ENCODE measurements at places on chromosomes 5 and 9.

- no peak for DNase-seq
Observed at GRCh38 chr9:114359801-114360200, 28.0 kb downstream of the AKNA start.

DNA sequence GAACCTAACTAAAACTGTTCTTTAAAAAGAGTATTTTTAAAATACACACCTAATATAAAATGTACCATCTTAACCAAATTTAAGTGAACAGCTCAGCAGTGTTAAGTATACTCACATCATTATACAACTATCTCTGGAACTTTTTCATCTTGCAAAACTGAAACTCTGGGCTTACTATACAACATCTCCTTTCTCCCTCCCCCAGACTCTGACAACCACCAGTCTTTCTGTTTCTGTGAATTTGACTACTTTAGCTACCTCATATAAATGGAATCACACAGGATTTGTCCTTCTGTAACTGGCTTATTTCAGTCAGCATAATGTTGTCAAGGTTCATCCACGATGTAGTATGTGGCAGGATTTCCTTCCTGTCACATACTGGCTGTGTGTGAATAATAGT is 93.5 kb downstream of the FOXD1 start:
- no peak for DNase-seq

DNA sequence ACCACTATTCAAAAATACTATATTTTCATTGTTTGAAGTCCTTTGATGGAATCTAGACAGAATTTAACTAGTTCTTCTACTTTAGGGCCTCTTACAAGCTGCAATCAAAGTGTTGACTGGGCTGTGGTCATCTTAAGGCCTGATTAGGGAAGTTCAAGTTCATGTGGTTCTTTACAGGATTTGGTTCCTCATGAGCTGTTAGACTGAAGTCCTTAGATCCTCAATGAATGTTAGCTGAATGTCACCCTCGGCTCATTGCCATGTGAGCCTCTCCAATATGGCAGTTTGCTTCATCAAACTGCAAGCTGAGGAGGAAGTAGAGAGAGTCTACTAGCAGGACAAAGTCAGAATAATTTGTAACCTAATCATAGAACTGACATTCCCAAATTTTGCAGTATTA is 135.1 kb downstream of the CSNK1G3 start:
- DNase-seq, result no peak

DNA sequence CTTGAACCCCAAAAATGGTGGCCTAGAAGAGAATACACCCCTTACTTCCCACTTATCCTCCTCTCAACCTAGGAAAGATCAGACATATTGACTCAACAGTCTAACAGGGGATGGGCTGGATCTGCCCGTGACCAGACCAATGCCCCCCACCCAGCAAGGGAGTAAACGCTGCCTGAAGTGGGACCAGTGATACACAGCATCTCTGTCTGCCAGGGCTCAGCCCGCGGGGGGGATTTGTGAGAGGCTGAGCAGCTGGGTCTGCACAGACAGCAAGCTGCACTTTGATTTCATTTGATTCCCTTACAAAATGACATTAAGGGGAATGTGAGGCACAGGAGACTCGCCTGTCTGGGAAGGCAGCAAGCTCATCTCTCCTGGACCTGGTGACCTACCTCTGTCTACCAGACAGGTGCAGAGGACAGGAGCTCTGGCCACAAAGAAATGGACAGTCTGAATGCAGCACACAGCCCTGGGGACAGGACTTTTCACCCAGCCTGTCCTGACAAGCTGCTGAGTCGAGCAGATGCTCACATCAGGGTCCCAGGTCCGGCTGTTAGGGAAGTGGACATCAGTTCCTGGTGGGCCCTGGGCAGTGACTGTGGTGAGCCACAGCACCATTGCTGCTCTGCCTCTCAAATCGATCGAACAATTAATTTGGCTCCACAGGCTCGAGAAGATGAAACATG is 79.9 kb downstream of the RGS3 start:
- no peak for DNase-seq

DNA sequence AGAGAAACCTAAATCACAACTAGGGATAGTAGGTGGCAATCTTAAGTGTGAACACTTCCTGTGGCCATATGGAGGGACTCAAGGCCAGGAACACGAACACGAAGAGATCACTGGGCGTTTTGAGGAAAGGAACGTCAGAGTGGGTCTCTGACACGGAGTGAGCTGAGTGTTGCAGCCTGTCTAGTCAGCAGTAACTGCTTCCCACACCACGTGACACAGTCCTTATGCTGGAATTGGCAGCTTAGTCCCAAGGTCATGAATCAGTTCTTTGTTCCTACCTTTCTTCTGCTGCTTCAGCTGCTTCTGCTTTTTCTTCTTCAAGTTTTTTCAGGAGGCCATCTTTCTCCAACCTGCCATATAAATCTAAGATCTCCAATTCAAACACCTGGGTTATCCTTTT is 18.2 kb downstream of the SPACA9 start:
- DNase-seq, result peak; percentile 74

DNA sequence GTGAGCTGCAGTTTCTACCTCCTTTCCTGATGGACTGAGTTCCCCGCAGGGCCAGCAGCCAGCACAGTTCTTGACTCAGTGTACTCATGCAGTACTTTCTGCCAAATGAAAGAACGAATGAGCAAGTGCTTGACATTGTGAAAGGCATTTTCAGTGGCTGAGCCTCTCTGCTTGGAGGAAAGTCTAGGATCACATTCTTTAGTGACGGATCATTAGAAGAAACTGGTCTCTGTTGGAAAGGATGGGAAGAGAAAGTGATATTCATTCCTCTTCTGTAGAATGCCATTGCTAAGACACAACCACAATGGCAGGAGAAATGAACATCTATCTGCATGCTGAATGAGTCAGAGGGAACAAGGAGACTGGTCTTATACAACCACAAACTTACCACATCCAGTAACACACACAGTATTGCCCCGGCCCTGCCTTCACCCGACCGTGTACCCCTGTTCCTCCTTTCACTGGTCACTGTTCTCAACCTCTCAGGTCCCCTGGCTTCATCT is 206.9 kb downstream of the CRB2 start:
- DNase-seq, result no peak

DNA sequence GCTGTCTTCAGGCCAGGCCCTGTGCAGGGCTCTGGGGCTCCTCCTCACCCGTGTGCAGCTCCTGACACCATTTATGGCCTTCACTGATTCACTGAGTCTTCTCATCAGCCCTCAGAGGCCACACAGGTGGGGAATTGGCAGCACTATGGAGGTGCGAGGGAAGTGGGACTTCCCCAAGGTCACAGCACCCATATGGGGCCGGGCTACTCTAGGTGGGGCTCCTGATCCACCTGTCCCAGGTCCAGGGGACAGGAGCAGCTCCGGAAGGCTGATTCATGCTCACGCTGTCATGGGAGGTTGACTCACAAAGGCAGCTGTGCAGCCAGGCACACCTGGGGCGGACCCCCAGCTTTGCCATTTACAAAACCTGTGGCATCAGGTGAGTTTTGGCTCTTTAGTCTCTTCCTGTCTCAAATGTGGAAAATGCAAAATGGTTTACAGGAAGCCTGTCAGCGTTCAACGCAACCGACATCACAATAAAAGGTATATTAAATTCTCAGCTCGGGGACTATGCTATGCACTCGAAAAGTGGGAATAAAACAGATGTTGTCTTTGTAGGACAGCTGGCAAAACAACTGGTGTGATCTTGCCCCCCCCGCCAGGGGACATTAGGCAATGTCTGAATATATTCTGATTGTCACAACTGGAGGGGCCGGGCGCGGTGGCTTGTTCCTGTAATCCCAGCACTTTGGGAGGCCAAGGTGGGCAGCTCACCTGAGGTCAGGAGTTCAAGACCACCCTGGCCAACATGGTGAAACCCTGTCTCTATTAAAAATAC is 15.0 kb downstream of the NAIF1 start:
- DNase-seq, result no peak

GRCh38 chr9:113154471-113154870 is 3.7 kb downstream of the SLC31A2 start:
- DNase-seq, result peak; percentile 40

- DNase-seq, result no peak
Observed at GRCh38 chr5:156388233-156388632, 61.3 kb downstream of the SGCD start.

DNA sequence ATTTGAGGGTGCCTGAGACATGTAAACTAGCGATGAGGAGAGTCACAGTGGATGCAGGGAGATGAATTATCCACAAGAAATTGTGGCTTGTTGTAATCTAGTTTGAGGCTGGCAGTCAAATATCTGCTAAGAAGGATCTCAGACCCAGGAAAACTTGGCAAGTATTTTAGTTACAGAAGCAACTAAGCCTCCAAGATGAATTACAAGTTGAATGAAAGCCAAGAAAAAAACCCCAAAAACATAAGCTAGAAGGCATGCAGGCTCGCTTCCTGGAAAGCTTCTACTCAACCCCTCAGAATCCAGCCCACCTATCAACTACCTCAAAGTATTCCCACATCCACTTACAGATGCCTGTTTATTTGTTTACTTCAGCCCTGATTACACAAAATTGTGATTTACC is 696.9 kb downstream of the MAT2B start:
- no peak for DNase-seq

GRCh38 chr9:115250621-115251032 is 132.7 kb upstream of the TNC start:
- no peak for DNase-seq

GRCh38 chr5:156753846-156754245 is 96.2 kb upstream of the PPP1R2B start:
- DNase-seq, result no peak

GRCh38 chr5:56625541-56625940 is 189.8 kb upstream of the MAP3K1 start:
- no peak for DNase-seq

DNA sequence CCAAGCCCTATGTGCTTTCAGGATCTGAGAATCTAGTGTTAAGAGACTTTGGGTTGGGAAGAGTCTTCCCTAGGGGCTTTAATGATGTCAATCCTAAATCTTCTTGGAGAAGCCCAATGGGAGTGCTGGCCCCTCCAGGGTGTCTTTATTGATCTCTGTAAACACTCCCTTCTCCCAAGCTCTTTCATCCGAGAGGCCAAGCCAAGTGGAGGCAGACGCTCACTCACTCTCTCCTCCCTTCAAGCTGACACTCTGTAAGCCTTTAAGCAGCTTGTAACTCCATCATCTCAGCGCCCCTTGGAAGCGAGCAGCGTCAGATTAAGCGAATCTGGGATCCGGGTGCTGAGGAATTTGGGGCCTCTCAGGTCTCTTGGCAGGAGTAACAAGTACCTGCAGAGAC is 37.7 kb downstream of the SPARC start:
- no peak for DNase-seq

- no peak for DNase-seq
Observed at GRCh38 chr5:150152636-150153462, 2.8 kb downstream of the PDGFRB start.

- DNase-seq, result no peak
Observed at GRCh38 chr5:66249920-66250319, 105.8 kb downstream of the SREK1 start.

DNA sequence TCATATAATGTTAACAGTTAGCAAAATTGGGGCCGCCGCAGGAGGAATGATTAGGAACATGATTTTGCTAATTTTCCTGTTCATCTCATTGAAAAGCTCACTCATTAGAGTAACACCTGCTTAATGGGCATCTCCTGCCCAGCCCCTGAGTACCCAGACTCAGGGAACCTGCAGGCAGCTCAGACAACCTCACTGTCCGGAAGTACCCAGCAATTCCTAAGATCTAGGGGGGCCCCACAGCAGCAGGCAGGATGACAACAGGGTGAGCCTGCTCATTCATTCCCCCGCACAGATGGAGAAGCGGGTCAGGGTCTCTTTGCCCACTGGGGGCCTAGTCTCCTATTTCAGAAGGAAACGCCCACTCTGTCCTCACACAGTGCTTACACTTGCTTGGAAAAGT is 12.6 kb downstream of the FAM78A start:
- DNase-seq, result no peak

DNA sequence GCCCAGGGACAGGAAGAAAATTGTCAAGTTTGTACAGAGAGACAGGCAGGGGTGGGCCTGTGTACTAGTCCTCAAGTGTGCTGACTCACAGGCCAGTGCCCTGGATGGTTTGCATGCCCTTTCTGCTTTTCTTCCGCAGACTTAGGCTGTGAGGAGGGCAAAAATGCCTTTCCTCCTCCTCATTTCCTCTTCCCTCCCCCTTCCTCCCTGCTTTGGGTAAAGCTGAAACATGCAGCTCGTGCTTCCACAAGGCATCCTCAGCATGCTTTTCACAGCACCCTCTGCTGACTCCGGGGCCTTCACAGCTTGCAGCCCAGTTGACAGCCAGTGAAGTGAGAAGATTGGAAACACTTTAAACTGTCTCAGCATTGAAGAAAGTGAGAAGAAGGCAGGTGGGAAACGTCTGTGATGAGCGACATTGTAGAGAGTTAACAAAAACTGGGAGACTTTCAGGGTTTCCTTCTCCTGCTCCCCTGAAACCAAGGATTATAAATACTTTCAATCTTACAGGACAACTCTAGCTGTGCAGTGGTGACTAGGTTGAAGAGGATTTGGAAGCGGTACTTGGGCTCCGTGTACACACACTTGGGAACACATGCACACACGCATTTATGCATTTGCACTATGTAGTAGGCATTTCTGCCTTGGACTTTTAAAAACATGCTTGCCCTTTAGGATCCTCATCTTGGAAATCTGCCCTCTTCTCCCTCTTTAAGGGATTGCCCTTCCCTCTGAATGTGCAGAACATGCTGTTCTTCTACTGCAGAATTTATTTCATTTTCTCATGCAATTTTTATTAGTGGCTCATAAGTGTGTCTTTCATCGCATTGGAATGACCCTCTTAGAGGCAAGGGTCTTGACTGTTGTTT is 138.8 kb downstream of the GRIA1 start:
- DNase-seq, result peak; percentile 28

DNA sequence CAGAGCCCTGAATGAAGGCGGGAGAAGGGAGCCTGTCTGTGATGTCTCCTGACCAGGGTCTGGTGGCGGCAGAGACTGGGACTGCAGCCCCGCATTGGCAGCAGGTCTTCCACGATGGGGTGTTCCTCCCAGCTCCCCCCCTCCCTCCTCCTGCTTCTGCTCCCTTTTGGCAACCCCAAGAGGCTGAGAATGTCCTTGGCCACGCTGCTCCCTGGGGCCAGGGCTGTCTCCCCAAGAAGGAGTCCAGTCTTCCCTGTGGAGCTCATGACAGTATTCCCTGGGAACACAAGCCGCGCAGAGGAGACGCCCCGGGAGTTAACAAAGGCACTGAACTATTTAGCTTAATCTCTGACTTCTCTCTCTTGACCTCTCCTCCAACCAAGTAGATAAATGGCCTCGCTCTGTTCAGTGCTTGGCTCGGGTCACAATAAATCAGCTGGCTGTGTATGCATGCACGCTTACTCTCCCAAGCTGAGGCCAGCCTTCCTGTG is 84.0 kb upstream of the NEURL1B start:
- DNase-seq, result no peak
